ENCODE measurements at places on chromosomes 3 and 15. TPM values are rescaled to one million over a fixed set of nuclear protein-coding genes. Genes with fewer than 3 reads are reported as not detected.

MRAS gene
- 0.72 TPM for total RNA-seq

ARID3B gene
- 5.3 TPM for total RNA-seq

DNA sequence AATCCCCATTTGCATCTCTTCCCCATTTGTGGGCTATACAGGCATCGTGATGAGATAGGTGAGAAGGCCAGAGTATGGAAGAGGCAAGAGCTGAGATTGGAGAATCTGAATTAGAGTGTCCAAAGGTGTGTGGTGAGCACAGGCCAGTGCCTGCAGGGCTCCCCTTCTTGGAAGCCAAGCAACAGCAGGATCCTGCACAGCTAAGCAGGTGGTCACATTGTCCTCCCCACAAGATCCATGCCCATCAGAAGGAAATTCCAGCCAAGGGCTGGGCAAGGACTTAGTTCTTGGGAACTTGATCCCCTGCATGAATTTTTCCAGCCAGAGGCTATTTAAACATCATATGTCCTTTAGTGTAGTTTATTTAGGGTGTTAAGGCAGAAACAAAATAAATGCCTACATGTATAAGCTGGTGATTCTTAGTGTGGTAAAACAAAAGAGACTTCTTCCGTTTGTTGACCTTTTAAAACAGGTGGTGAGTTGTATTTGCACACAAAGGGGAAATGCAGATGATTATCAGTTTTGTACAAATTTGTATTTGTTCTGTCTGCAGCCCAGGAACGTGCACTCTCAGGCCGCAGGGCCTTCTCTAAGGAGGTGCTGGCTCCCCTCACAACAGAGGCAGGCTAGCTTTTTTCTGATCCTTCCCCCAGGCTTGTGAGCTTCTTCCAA, 110.2 kb downstream of the PLCL2 start:
- no peaks in the 10 kb centered on the region for H3K27me3 ChIP-seq
- no peaks in the 10 kb centered on the region for H3K36me3 ChIP-seq
- DNase-seq, result no peak
- peaks cover 5% of the 10 kb centered on the region for H3K4me1 ChIP-seq
- no peak overlapping the region for H3K27ac ChIP-seq

- H3K4me3 ChIP-seq, result no peak overlapping the region
- no peak for DNase-seq
- H3K27ac ChIP-seq, result peak overlapping the region; percentile 59
Measured at GRCh38 chr3:100063929-100064461, 50.3 kb downstream of the FILIP1L start.

DNA sequence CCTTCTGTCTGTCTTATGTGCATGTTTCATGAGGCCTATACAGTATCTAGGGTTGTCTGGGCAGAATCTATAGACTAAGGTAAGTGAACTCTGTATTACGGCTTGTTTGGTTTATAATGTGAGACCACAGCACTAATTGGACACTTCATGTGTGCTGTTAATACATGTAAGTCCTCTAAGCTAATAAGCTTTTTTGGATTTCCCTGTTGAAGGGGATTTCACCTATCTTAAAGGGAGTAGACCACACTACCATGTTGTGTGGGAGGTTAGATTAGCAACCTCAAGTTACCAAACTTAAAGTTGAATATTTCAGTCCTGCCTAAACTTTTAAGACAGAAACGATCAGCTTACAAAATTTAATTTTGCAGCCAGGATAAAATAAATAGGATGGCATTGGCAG, 189.8 kb upstream of the GOLIM4 start:
- no peak overlapping the region for H3K27ac ChIP-seq
- no peak overlapping the region for H3K4me3 ChIP-seq
- no peaks in the 10 kb centered on the region for H3K36me3 ChIP-seq
- H3K27me3 ChIP-seq, result no peaks in the 10 kb centered on the region

- no peak overlapping the region for H3K27ac ChIP-seq
- peaks cover 22% of the 10 kb centered on the region for H3K36me3 ChIP-seq
- H3K4me1 ChIP-seq, result no peaks in the 10 kb centered on the region
- H3K4me3 ChIP-seq, result no peak overlapping the region
- no peaks in the 10 kb centered on the region for H3K27me3 ChIP-seq
- DNase-seq, result no peak
Measured at GRCh38 chr3:46667061-46667621, 26.3 kb downstream of the ALS2CL start.

DNA sequence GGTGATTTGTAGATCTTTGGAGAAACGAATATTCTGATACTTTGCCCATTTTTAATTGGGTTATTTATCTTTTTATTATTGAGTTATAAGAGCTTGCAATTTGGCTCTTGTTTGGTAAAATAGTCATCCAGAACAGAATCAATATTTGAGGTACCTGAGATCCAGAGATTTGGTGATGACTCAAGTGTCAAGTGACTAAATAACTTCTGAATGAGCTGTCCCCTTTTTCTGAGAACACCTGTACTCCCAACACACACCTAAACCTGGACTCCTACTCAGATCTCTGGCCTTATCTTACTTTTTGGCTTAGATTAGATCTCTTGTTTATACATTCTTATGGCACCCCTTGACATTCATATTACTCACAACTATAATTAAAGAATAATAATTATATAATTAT, 3.1 kb upstream of the TRA2B start:
- no peak for DNase-seq
- no peak overlapping the region for H3K4me3 ChIP-seq
- H3K36me3 ChIP-seq, result no peaks in the 10 kb centered on the region
- H3K27ac ChIP-seq, result no peak overlapping the region

- H3K36me3 ChIP-seq, result no peaks in the 10 kb centered on the region
- no peak for DNase-seq
- H3K27me3 ChIP-seq, result no peaks in the 10 kb centered on the region
- no peak overlapping the region for H3K4me3 ChIP-seq
Measured at GRCh38 chr3:149247929-149248691, 26.5 kb upstream of the CP start.

DNA sequence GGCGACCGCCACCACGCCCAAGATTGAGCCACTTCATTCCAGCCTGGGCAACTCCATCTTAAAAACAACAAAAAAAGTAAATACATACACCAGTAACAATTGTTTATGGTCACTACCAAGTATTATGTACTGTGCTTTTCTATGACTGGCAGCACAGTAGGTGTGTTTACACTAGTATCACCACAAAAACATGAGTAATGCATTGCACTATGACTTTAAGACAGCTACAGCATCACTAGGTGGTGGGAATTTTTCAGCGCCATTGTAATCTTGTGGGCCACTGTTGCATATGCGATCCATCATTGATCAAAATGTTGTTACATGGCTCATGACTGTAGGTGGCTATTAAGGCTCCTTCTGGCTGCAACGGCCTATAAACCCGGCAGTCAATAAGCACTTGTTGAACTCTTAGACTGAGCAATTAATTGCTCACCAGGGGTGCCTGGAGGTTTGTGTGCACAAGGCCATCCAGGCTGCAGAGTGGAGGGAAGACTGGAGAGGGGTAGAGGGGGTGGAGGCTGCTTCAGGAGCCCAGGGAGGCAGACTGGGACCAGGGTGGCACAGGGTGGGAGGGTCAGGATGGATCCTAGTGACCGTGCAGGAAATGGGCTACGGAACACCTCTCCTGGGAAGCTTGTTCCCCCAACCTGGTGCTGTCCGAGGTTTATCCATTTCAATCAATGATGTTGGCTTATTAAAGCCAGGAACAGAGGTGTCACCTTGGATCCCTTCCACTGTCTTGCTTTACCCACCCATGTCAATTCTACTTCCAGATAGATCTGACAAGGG, 17.9 kb upstream of the COPG1 start:
- H3K4me3 ChIP-seq, result no peak overlapping the region
- peaks cover 53% of the 10 kb centered on the region for H3K4me1 ChIP-seq
- no peak for DNase-seq

DNA sequence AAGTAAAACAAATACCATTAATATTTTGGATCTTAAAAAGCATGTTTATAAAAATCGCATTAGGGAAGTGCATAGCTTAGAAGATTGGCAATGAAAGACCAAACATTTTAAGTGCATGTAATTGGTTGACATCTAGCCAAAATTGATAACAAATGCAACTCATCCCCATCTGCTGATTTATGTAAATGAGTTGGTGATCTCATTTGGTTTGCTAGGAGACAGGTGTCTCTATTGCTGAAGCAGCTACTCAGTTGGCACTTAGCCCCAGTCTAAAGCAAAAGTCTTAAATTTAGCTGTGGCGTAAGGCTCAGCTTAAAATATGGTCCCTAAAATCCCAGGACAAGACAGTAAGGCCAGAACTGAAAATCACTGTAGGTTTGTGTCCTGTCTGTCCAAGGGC, 113.5 kb upstream of the CHL1 start:
- no peaks in the 10 kb centered on the region for H3K4me1 ChIP-seq
- H3K4me3 ChIP-seq, result no peak overlapping the region
- no peaks in the 10 kb centered on the region for H3K36me3 ChIP-seq
- no peak overlapping the region for H3K27ac ChIP-seq
- H3K27me3 ChIP-seq, result no peaks in the 10 kb centered on the region

DNA sequence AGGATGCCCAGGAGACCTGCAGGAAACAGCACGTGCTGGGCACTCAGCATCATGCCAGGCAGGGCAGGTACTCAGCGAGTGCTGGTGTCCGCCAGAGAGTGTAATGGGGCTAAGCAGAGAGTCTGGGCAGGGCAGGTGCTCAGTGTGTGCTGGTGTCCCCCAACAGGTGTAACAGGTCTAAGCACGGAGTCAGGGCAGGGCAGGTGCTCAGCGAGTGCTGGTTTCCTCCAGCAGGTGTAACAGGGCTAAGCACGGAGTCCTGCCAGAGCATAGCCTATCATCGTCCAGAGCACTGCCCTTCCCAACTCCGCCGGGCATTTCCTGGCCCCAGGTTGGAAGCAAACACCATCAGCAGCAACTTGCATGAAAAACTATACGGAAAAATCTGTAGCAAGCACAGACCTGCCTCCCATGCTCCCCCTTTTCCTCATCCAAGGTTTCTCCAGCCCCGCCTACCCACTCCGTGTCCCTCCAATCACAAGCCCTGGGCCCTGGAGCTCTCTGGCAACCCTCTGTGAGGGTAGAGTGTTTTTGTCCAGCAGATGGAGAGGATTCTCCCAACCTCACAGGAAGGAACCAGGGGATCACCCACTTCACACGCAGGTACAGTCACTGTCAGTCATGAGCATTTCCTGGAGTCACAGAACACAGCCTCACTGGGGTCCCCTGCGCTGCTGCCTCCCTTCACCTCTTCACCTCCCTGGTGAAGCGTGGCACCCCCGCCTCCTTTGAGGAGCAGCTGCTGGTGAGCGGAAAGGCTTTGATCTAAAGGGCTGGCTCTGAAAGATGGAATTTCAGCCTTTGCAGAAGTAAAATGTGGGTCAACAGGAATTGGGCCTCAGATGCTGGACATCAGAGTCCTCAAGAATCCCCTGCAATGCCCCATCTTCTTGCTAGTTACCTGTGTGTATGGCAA, 302.5 kb downstream of the OCA2 start:
- no peaks in the 10 kb centered on the region for H3K36me3 ChIP-seq
- no peak overlapping the region for H3K4me3 ChIP-seq
- H3K4me1 ChIP-seq, result peaks cover 10% of the 10 kb centered on the region
- H3K27me3 ChIP-seq, result no peaks in the 10 kb centered on the region
- DNase-seq, result no peak
- H3K27ac ChIP-seq, result no peak overlapping the region

DNA sequence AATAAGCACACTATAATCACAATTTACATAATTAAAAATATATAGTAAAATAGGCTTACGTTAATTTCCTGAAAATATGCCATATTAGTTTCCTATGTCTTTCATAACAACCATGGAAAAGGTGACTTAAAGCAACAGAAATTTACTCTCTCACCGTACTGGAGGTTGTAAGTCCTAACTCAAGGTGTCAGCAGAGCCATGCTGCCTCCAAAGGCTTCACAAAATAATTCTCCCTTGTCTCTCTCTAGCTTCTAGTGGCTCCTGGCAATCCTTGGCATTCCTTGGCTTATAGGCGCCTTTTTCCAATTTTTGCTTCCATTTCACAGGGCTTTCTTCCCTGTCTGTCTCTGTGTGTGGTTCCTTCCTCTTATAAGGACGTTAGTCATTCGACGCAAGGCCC, 7.6 kb downstream of the SI start:
- no peaks in the 10 kb centered on the region for H3K36me3 ChIP-seq
- DNase-seq, result no peak
- H3K4me3 ChIP-seq, result no peak overlapping the region
- no peak overlapping the region for H3K27ac ChIP-seq

All from esophagus squamous epithelium (tissue), 5 donors.